ENCODE measurements at places on chromosomes 7 and 10.

DNA sequence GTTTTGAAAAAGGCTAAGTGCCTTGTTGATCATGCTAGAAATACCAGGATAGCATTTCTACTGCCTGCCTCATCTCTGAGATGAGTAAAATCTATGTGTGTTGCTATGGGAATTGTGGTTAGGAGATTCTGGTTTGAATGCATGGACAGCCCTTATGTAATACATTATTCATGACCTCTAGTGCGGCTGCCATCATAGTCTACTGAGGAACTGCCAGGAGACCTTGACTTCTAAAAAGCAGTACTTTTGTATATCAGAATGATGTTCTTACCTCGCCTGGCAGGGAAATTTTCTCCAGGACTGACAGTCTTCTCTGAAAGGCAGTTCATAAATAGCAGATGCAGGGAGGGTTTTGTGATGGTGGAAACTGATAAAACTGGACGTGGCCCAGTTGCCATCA is 248.5 kb downstream of the NSUN6 start:
- DNase-seq: no peak

DNA sequence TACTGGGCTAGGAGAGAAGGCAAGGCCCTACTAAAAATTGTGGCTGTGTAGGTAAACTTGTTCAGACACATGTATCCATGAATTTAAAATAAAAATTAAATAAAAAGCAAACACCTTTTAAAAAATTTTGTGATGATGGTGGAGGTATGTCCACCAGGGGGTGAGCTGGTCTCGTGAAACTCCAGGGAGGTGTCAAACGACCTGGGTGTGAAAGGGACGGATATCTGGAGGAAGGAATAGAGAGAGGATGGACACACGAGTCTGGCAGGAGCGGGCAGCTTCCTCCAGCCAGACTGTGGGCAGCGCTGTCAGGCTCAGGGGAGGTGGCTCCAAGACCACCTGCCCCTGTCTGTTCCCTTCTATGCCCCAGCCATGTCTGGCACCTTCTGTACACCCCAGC is 34.8 kb upstream of the DMBT1 start:
- no peak for DNase-seq

- DNase-seq: no peak
Measured at GRCh38 chr10:77524281-77524711, 113.3 kb downstream of the KCNMA1 start.

DNA sequence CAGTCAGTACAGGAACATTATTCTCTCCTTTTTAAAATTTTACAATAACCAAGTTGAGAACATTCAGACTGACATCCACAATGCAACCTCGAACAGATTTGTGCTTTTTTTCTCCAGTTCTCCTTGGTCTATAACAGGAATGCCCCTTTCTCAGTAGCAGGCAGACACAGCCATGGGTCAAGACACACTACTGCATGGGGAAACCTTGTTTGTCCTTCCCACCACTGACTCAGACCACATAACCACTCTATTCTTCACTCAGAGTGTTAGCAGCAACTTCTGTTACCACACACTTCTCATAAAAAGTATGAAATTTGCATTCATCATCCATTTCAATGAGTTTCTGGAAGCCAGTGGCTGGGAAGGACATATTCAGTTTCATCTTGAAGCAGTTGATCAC is 421.7 kb downstream of the ADRA2A start:
- DNase-seq: no peak

GRCh38 chr10:50625649-50626132 is 1.9 kb upstream of the SGMS1 start:
- DNase-seq: peak; percentile 2

DNA sequence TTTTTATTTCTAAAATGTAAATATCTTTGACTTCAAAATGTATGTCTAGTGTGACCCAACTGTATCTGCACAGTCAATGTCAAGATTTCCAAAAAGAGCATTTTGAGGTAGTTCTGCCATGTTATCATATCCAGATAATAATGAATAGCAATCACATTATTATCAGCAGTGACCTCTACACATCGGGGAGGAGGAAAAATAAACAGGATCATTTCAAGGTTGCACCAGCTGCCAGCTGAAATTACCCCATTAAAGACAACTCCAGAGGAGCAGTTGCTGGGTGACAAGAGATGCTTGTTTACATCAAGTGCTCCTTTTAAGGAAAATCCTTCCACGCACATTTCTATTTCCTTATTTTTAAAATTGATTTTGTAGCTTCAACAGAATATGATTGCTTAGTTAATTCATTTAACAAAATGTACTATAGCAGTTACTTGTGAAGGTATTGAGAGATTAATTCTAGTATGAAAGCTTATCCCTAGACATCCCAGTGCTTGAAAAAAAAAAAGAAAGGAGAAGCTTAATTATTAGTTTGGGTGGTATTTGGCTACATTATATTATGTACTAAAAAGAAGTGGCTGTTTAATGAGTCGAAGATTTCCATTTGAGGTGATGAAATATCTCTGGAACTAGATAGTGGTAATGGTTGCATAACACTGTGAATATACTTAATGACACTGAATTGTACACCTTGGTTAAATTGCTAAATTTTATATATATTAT is 19.3 kb upstream of the SLC35G1 start:
- no peak for DNase-seq

DNA sequence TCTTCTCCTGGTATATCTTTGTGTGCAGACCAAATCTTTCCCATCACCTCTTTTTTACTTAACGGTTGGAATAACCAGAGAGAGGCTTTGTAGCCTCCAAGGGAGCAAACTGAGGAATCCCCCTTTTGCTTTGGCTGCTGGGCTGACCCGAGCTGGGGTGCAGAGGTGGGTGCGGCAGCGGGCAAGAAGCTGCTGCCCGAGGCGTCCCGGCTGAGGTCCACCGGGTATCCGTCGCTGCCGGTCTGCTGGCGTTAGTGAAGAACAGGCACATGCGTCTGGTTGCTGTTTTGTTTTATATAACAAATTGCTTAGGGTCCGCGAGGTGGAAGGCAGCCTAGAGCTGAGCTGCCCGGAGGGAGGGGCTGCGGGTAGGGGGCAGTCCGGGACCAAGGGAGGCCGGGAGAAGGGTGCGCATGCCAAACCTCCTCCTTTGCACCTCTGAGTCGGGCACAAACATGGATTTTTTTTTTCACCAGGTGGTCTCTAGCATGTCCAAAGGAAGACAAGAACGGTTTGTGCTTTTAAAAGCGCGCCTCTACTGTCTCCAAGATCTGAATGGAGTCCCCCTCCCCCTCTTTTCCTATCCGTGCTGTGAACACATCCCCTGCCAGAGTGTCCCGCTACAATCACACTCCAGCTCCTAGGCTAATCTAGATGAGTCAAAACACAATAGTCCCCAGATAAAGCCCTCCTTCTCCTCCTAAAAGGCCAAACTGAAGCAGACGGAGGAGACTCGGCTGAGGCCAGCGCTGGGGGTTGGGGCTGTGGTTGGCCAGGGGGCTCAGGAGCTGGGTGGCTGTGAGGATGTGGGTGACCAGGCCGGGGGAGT is 6.8 kb upstream of the GATA3 start:
- DNase-seq: no peak

DNA sequence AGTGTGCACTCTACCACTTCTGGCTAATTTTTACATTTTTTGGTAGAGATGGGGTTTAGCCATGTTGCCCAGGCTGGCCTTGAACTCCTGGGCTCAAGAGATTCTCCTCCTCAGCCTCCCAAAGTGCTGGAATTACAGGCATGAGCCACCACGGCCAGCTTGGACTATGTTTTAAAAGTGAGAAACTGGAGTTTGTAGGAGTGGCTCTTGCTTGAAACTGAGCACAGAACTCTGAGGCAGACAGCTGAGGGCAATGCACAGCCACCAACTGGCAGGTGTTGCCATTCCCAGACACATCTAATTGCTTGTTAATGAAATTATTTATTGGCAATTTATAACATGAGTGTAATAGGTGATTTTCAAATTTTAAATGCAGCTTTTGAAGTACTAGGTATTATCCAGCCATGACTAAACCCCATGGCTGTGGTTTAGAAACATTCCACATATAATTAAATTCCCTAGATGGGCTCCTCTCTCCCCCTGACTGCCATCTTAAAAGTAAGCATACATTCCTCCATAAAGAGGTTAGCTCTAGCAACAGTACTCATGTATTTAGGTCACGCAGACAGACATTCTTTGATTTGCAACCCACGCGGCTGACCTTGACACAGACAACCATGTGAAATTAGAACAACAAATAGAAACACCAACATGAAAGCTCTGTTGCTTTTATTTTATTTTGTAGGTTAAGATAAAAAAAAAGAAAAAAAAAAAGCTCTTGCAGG is 19.8 kb downstream of the PANK1 start:
- no peak for DNase-seq

DNA sequence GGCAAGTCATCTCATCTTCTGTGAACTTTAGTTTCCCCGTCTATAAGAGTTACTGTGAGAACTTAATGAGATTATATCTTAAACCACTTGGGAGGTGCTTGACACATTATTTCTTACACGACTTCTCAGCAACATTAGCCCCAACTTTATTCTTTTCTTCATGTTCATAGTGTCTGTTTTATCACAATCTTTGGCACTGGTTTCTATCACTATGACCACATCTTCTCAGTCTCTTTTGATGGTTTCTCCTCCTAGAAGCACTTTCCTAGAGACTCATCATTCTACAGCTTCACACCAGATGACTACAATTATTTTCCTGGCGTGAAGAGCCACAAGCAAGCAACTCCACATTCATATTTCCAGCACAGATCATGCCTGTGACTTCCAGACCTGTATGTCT is 26.5 kb upstream of the BET1 start:
- no peak for DNase-seq

- peak; percentile 40 for DNase-seq
Measured at GRCh38 chr10:86100581-86101061, 266.0 kb downstream of the GRID1 start.

GRCh38 chr7:22765609-22766008 is 38.6 kb downstream of the IL6 start:
- no peak for DNase-seq

Data from inflammatory macrophage (primary cell).